Spinal cord (tissue), 10 donors: ENCODE measurements at places on chromosomes 4 and X. TPM values are rescaled to one million over a fixed set of nuclear protein-coding genes. Genes with fewer than 3 reads are reported as not detected.

NUDT10 gene
- 13.4 TPM for total RNA-seq

DNA sequence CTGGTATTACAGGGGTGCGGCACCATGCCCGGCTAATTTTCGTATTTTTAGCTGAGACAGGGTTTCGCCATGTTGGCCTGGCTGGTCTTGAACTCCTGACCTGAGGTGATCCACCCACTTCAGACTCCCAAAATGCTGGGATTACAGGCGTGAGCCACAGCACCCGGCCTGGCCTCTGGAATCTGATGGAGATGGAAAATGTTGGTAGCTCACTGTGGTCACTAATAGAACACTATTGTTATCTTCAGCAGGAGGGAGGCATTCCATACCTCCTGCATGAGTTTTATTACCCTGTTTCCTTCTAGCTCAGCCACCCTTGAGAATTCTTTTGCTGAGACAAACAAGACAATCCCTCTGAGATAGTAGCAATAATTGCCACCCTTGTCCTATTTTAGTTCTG lies 105.0 kb downstream of the SHROOM3 start:
- DNase-seq: no peak

- no peak for DNase-seq
These were observed 145.6 kb upstream of the RBPJ start for GRCh38 chr4:26175006-26175786.

DNA sequence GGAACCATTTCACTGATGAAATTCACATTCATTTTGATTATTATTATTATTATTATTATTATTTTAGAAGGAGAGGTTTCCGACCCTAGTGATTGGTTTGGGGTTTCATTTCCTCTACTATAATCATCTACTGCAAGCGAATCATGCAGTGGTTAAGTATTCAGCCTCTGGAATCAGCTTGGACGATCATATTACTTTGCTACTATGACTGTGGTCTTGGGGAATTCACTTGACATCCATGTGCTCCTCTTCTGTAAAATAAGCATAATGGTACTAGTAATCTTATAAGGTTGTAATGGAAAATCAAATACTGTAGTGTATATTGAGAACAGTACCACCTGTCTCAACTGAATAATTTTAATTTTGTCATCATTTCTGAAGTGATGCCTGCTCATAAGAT lies 132.1 kb upstream of the SLC4A4 start:
- no peak for DNase-seq

- no peak for DNase-seq
These were observed 301.6 kb downstream of the ARHGAP24 start for GRCh38 chr4:85776579-85776978.

GRCh38 chr4:8336412-8337075 lies 67.0 kb downstream of the HTRA3 start:
- DNase-seq: no peak

GRCh38 chr4:24642981-24643547 lies 58.7 kb upstream of the DHX15 start:
- DNase-seq: no peak

CPEB2 gene
- total RNA-seq: 42.0 TPM

DNA sequence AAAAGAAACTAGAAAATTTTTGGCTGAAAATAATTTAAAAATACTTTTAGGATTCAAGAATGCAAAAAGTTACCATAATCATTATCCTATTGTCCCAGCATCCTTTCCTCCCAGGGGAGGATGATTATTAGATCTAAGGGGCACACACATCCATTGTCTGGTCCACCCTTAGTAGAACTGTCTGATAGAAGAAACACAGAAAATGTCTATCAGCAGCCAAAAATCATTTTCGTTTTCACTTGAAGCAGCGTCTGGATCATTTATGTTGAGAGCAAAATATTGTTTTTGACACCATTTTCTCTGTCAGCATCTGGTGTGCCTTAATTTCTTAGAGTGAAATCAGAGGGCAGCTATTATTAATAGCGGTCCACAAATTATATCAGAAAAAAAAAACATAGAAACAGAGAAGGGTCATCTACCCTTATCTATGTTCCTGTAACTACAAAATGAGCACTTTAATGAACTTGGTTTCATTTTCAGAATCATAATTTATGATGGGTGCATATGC lies 446.3 kb downstream of the TRAM1L1 start:
- DNase-seq: no peak

HOPX gene
- total RNA-seq: 137 TPM

DRD5 gene
- total RNA-seq: 0.83 TPM

GRCh38 chr4:18676526-18676915 lies 655.0 kb upstream of the LCORL start:
- no peak for DNase-seq

- no peak for DNase-seq
These were observed 42.7 kb upstream of the PHEX start for GRCh38 chrX:21989384-21989783.

DNA sequence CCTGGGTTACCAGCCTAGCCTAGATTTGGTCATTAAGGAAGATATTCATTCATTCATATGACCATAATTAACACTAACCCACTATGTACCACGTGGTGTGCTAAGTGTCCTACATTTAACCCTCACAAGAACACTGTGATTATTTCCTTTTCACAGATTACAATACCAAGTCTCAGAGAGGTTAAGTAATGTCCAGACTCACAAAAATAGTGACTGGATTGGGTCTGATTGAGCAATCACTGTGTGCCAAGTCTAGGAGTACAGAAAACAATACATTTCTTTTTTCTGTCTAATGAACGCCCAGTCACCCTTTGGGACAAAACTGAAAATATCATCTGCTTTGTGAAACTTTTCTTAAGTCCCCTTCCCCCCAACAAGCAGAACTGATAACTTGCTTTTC lies 7.6 kb upstream of the DLG3 start:
- DNase-seq: no peak

- DNase-seq: no peak
These were observed 26.0 kb downstream of the OCRL start for GRCh38 chrX:129566073-129566472.

PAGE2B gene
- total RNA-seq: 0.99 TPM
